ENCODE measurements at places on chromosomes 11 and 22.

DNA sequence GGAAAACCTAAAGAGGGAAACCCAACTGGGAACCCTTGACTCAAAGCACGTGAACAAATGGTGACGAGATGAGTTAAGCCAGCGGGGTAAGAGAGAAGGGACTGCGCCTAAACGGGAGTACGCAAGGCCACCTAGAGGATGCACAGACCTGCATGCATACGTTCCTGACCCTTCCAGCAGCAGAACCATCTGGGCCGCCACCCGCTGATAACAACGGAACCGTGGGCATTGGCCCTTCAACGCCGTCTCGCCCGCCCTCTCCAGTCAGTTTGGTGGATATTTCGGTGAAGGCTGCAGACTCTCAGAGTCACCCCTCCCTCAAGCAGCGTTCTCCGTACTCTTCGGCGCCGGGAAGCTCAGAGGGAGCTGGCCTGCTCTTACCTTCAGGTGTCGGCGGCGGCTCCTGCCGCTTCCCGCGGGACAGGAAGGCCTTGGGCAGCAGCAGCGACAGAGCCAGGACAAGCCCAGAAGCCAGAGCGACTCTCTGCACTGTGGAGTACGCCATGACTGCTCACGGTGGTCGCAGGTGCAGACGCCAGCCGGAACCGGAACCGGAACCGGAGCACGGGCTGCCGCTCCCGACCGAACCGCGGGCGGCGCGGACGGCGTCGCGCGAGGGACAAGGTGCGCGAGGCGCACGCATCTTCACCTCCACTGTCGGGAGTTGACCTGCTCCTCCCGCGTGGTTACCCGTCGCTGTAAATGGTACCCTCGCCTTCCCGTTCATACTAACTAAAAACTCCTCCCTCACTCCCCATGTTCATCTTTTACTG is at the start of gene RIC3:
TSS of gene RIC3 (minus strand) at position 541 of the 773 bp plus-strand sequence. CDS start at position 505, 36 bp downstream.
- DNase-seq = peak; percentile 59

GRCh38 chr11:35282221-35282882 is 137.0 kb downstream of the SLC1A2 start:
- no peak for DNase-seq

GRCh38 chr22:31094021-31094551 is 13.0 kb downstream of the SMTN start:
- DNase-seq = no peak

- DNase-seq = no peak
Measured at GRCh38 chr22:26169315-26170111, at the start of gene SEZ6L. Gene SEZ6L, plus strand, starts transcription at chr22:26169462. Its CDS starts 208 bp downstream, at chr22:26169670.

- no peak for DNase-seq
Measured at GRCh38 chr11:103953797-103954486, 82.5 kb upstream of the DDI1 start.

Measured in stimulated activated CD4-positive, alpha-beta T cell treated with anti-CD3 and anti-CD28 coated beads, Interleukin-2, amount 100 ng/mL, for 24 hours (primary cell).